ENCODE measurements at places on chromosomes 1 and 21.

DNA sequence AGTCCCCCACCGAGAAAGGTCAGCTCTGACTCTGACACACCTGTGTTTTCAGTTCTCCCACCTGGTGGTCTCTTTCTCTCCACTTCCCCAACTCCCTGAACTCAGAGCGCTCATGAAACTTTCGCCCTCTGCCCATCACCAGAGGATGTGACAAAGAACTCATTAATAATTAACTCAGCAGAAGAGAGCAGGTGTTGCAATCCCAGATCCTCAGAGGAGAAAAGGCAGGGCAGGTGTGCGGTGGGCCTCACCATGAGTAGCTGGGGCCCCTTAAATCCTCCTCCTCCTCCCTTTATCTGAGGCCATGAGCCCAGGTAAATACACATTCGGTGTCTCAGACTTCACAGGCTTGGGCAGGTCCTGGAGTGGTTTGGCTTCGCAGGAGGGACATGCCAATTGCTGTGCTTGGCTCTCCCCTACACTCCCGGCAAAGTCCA is 1.7 kb upstream of the LAMB3 start:
- DNase-seq, result no peak

DNA sequence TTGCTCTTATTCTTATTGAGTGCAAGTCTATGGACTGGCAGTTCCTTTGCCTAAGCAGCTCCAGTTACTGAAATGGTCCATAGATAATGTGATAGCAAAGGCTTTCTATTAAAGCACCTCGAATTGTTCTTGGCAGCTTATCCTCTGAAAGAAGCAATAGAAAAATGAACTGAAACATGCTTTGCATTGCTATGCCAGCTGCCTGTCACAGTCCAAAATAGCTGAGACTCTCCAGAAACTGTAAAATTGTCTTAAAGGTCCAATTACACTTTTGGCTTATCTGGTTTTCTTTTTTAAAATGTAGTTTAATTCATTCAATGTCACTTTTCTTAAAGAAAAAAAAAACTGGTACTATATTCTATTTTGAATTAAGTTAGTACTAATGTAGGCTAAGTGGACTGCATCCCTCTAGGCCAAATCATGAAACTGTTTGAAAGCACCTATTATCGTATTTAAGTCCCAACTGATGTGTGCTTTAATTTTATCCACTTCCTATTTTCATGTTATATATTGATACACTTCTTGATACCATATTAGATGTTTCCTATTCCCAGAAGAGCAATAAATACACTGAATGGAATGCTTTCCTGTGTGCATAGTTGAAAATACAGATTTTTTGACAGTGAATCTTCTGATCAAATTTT is 208.0 kb upstream of the DEPDC1 start:
- DNase-seq, result no peak

GRCh38 chr1:62991152-62991551 is 207.2 kb downstream of the ATG4C start:
- DNase-seq, result no peak

GRCh38 chr1:27603309-27603680 is 649 bp downstream of the AHDC1 start:
- DNase-seq, result no peak

DNA sequence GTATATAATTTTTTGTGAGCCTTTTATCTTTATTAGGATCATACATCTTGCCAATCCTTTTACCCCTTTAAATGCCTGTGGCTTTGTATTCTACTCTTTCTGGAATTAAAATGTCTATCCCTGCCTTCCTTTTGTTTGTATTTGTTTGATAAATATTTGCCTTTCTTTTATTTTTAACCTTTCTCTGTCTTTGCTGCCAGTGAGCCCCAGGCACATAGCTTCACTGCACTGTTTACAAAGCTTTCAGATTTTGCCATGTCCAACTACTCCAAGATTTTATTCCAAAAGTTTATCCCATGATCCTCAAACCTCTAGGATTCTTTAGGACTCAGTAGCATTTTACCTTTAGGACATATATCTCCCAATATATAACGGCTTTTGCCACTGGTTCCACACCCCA is 281.2 kb downstream of the PAPPA2 start:
- no peak for DNase-seq

- DNase-seq, result no peak
Observed at GRCh38 chr21:44848821-44849521, 24.5 kb downstream of the PTTG1IP start.

DNA sequence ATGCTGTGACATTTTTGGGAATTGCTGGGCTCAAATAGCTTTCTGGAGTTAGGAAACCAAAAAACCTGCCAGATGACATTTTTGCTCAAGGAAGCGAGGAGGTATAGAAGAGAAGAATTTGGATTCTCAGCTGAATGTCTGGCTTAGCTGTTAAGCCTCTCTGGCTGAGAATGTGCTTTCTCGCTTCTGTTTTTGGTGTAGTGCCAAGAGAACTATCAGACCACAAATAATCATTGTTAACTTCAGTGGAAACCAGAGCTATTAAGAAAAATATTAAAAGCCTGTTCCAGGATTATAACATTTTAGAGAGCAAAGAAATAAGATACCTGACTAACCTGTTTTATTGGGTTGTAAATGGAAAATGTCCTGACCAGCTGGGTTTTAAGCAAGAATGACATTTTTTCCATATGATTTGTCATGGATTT is 39.5 kb upstream of the DIPK1A start:
- no peak for DNase-seq

DNA sequence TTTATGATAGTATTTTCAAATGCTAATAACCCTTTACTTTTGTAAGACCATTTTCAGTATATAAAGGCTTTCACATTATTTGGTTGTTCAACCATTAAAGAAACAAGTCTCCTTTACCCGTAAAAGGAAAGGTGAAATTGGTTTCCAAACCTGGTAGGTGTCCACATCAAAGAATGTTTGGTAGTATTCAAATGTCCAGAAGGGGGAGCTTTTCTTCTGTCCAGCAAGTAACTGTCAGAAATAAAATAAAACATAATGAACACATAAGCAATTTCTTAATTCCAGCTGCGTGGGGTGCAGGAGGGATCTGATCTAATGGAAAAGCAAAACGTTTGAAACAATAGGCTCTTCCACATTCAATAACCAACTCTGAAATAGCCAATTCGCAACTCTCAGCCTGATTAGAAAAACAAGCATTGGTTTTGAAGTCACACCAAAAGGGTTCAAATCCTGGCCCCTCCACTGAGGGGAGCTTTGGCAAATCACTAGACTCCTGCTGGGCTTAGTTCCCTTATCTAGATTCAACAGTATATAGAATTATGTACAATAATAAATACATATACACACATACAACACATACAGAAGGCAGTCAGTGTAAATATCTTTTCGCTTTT is 11.0 kb downstream of the YIPF1 start:
- no peak for DNase-seq

DNA sequence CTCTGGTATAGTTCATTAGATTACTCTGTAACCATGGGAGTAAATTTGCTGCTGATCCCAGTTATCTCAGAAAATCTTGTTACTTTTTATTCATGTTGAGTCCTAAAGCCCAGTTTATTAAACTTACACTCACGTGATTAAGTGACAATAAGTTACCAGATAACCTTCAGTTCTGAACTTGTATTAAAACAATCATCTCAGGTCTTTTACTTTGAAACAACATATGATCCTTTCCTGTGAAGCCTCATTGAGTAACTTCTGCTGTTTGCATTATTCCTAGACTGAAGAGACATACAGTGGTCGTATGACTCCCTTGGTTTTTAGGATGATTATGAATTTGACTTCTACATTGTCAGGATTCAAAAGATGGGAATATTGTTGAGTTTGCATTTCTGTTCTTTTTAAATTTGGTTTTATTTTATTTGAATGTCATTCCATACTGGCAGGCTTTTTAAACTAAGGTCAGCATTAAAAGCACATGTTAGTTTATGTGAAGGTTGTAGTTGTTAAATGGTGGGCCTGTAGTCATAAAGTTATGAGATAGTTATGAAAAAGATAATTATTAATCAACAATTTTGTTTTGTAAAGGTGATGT is 117.9 kb downstream of the CD247 start:
- DNase-seq, result no peak

- DNase-seq, result no peak
Observed at GRCh38 chr1:82225421-82226185, 424.9 kb downstream of the ADGRL2 start.

DNA sequence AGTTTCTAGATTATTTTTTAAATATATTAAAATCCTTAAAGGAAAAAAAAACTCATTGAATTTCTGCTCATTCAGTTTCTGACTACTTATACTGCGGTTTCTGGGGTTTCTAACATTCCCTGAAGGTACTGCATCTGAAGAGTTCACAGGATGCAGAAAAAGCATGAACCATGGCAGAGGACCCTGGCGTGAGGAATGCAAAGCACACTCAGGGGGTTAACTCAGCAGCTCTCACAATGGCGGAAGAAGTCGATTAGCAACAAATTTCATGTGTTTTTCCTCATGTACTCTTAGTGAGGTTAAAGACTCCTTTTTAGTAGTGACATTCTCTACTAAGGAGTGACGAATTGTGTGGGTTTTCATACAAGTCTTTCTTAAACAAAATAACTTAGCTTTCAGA is 975.6 kb downstream of the NCAM2 start:
- no peak for DNase-seq

Data from stimulated activated CD8-positive, alpha-beta memory T cell treated with anti-CD3 and anti-CD28 coated beads, Interleukin-4, amount 100 ng/mL, for 4 hours (primary cell).